Suppressor macrophage (primary cell): ENCODE measurements at places on chromosomes 16 and 17.
A peak's percentile ranks its signal among the peaks of the same experiment; 100 is the strongest.

DNA sequence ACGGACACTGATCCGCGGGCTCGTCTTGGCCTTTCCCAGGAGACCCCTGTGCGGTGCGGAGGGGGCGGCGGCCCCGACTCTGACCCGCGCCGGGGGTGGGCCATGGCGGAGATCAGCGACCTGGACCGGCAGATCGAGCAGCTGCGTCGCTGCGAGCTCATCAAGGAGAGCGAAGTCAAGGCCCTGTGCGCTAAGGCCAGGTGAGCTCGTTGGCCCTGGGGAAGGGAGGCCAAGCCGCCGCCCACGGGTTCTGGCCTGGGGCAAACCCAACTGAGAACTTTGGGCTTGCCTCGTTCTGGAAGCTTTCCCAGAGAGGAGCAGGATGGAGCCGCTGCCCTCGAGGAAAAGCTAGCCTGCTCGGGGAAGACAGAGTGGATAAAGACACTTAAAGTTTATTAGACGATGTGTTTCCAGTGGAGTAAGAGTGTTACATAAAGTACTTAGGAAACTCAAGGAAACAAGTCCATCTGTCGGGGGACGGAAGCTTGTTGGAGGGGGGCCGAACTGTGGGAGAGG is 540 bp downstream of the PPP4C start:
- DNase-seq, result peak; percentile 36

GRCh38 chr17:75105126-75106080 is 4.4 kb upstream of the ARMC7 start:
- DNase-seq, result peak; percentile 67

DNA sequence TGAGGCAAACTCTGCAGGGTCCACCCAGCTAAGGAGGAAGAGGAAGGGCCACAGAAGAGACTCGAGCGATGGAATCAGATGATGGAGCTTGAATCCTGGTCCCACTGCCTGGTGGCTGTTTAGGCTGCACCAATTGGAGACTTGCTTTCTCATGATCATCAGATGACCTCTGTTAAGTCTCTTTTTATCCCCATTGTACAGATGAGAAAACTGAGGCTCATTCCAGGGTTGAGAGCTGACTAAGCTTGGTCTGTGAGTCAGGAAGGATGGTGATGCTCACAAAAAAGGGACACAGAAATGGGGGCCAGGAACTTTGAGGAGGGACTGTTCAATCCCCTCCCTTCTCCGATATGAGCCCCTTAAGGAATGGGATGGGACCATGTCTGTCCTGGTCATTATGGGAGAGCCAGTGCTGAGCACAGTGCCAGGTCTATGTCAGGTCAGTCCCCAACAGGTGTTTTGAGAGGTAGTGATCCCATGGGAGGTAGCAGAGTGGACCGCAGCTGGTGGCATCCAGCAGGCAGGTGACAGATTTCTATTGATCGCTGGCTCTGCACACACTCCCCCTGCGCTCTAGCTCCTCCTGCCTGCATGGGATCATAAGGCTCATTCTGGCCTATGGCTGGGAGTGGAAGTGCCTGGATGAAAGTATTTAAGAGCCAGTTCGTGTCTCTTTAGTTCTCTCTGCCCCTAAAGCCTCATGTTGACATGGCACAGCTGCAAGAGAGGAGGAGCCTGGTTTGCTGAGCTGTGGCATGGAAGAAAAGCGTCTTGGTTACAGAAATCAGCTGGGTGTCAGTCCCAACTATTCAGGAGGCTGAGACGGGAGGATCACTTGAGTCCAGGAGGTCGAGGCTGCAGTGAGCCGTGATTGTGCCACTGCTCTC is 27.2 kb downstream of the SNX20 start:
- no peak for DNase-seq

GRCh38 chr16:68382296-68382718 is 66.0 kb downstream of the SMPD3 start:
- peak; percentile 24 for DNase-seq

DNA sequence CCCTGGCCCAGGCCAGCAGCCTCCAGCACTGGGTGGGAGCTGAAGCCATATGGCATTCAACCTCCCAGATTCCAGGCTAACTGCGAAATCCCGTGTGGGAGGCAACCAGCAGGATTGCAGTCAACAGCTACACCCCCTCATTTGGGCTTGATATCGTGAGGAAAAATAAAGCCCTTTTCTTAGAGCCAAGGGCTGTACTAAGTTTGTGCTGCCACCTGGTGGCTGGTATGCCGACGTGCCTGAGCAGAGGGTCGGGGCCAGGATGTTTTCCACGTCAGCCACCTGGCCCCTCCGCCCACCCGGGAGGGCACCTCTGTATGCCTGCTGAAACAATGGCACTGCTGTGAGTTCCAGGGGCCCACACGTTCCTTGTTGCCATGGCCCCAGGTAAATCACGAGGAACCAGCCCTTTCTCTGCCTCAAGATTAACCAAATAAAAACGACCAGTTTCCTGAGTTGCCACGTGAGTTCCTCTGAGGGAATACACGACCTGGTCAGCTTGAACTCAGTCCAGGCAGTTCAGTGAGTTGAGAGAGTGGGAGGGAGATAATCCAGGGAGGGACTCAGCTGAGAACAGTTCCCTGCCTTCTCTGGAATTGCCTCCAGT is 9.0 kb downstream of the TMEM98 start:
- peak; percentile 79 for DNase-seq

GRCh38 chr17:65918500-65918899 is 273.4 kb downstream of the CEP112 start:
- no peak for DNase-seq

GRCh38 chr17:16878606-16879005 is 93.3 kb downstream of the TNFRSF13B start:
- DNase-seq, result no peak

DNA sequence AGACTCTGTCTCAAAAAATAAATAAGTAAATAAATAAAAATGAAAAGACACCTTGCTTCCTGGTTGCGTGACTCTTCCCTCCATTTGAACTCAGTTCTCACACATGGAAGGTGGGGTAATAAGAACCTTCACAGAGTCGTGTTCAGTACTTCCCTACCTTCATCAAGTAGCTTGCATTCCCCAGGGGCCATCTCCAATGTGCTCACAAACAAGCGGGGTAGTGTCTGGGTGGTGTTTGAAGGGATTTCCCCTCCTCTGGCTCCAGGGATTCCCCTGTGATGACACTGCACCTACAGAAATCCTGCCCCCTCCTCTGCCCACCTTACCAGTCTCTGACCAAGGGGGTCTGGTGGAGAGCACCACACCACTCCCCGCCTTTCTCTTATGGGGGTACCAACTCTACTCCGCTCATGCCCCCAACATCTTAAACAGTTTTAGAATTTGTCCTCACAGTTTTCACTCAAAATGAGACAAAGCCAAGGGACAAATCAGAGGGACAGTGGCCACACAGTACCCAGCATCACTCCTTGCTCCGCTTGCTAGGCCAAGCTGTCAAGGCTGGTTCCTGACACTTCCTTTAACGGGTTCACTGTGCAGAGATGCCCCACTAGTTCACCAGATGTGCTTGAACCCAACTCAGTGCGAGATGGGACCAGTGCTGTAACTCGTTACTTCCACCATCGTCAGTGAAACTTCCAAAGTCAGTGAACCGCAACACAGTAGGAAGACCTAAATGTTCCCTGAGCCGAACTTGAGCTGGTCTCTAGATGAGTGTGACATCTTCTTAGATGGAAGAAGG is 69.1 kb downstream of the COPRS start:
- no peak for DNase-seq

DNA sequence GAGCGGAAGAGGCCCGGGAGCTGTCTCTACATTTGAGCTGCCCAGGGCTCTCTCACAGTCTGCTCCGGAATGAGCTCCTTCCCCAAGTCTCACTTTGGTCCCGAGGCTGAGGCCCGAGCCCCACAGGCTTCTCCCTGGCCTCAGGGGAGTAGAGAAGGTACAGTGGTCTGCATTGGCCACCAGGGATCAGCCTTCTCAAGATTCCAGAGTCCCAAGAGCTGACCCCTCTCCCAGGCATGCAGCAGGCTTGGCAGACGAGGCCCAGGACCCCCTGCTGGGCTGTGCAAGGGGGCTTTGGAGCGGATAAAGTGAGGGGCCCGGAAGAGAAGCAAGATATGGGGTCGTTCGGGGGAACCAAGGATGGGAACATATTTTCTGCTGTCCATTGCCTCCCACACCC is 3.1 kb downstream of the PRSS27 start:
- no peak for DNase-seq

DNA sequence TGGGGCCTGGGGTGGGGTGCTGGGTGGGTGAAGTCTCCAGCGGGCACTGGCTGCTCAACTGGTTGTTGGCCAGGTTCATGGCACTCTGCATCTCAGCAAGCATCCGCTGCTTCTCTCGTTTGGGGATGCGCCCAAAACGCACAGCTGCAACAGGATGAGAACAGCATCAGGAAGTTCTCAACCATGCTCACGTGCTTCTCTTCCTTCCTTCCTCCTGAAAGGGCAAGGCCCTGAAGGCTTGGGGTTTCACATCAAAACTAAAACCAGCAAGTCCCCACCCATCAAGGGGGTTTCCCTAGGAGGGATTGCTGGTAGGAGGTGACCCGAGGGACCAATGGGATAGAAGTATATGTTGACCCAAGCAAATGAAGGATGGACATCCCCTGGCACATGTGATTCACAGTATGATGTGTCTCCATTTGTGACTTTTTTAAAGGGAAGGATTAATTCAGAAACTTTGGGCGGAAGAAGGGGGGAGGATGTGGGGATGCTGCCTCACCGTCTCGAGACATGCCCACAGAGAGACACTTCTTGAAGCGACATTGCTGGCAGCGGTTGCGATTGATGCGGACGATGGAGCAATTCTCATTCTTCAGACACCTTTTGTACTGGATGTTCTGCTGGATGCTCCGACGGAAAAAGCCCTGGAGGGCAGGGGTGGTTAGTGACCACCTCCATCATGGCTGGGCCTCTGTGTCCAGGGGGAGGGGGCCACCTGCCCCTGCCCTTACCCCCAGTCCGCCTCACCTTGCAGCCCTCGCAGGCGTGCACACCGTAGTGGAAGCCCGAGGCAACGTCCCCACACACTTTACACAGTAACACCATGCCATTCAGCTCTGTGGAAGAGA is 4.2 kb downstream of the NR1D1 start:
- peak; percentile 96 for DNase-seq

DNA sequence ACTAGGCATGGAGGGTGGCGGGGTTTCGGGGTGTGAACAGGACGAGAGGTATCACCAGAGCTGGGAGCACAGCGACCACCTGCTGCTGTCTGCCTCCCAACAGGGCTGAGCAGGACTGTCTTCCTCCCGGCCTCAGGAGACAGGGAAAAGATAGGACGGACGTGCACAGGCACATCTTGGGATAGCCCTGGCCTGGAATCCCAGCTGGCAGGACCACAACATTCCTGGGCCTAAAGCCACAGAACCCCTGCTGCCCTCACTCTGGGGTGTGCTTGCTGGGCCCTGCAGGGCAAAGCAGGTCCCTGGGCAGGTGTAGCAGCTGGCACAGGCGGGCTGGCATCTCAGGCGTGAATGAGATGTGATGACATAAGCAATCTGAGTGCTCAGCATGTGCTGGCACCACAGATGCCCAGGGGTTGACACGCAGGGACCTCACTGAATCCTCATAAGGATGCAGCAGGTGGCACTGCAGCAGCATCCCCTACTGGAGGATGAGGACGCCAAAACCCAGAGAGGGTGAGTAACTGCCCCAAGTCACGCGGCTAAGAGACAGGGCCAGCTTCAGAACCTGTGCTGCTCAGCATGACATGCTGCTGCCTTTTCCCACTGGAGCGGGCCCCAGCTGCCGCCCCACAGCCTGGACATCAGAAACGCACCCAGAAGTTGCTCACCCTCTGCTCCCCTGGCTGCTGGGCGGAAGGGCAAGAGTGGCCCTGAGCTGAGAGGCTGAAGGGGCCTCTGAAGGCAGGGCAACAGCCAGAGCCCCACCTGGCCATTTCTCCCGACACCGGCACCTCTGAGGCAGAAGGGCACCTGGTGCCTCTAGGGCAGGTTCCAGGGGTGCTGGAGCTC is 7.1 kb downstream of the CORO7 start:
- no peak for DNase-seq

- peak; percentile 25 for DNase-seq
Measured at GRCh38 chr16:80084614-80085013, 456.2 kb upstream of the DYNLRB2 start.

GRCh38 chr16:88777471-88778270 is 7.3 kb downstream of the PIEZO1 start:
- DNase-seq, result no peak

- peak; percentile 59 for DNase-seq
Measured at GRCh38 chr17:40303708-40304551, 5.0 kb upstream of the RARA start.

- no peak for DNase-seq
Measured at GRCh38 chr16:72876981-72877373, 171.0 kb downstream of the ZFHX3 start.

GRCh38 chr16:82603784-82604411 is 22.9 kb upstream of the CDH13 start:
- peak; percentile 3 for DNase-seq

- peak; percentile 26 for DNase-seq
Measured at GRCh38 chr17:80789356-80789902, 202.2 kb upstream of the CHMP6 start.

- no peak for DNase-seq
Measured at GRCh38 chr17:74670329-74670728, 42.4 kb downstream of the CD300LF start.

DNA sequence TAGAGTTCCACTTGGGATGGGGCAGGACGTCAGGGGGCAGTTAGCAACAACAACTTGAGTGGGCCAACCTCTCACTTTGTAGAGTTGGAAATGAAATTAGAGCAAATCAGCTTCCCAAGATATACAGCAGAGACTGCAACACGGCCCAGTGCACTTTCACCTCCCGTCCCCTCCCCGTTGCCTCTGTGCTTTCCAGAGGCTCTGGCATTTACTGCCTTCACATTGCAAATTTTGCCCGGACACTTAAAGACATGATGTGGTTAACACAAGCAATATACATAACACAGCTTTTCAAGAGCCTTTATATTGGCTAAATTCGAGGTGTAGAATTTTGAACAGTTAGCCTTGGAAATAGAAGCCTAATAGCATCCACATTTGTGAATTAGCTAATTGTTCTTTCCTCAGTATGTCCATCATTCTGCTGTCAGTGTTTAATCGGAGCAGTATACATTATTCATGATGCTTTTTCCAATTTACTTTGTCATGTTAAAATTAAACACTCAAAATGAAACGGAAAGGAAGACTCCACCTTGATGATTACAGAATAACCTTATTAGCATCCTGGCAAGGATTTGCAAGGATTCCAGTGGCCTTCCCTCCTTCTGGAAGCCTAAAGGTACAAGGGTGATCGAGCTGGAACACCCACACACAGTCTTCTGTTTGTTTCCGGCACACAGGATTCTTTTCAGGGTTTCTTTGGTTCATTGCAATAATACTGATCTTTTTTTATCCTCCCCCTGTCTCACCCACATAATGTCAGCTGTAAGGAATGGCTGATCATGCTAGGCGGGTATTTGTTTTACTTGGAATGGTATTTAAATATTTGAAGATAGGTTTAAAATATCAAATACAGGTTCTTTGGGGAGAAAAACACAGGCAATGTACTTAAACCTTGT is 190.9 kb upstream of the CACNG5 start:
- DNase-seq, result no peak
